ENCODE measurements at places on chromosomes 12 and 14. TPM values are rescaled to one million over a fixed set of nuclear protein-coding genes. Genes with fewer than 3 reads are reported as not detected.

The PTPN21 gene
- total RNA-seq: 14.5 TPM

The ASB8 gene
- total RNA-seq: 21.2 TPM

The PZP gene
- total RNA-seq: not detected

The ABCB9 gene
- total RNA-seq: 13.7 TPM

The FANCM gene
- 2.2 TPM for total RNA-seq

The ADAM20 gene
- total RNA-seq: 1.4 TPM

The GNG2 gene
- total RNA-seq: 33.1 TPM

The FSCB gene
- total RNA-seq: 0.22 TPM

The PAX9 gene
- not detected for total RNA-seq

The CAPZA3 gene
- not detected for total RNA-seq

The DACT1 gene
- 56.0 TPM for total RNA-seq

The PMEL gene
- 0.88 TPM for total RNA-seq

The IFNG gene
- total RNA-seq: not detected

The RNASE2 gene
- total RNA-seq: not detected

The NGDN gene
- 56.2 TPM for total RNA-seq

The SMOC1 gene
- total RNA-seq: not detected

The MSI1 gene
- not detected for total RNA-seq

The ST8SIA1 gene
- under 0.01 TPM for total RNA-seq

The KRT74 gene
- total RNA-seq: not detected

The PRIMA1 gene
- total RNA-seq: not detected

The HOTAIR gene
- total RNA-seq: not detected

The ATF7IP gene
- 61.3 TPM for total RNA-seq

The SYT1 gene
- 5.2 TPM for total RNA-seq

The MGP gene
- 1.0 TPM for total RNA-seq

The TMEM119 gene
- 104 TPM for total RNA-seq

The KRT81 gene
- 0.14 TPM for total RNA-seq

The KRT6C gene
- total RNA-seq: not detected

The TAS2R7 gene
- not detected for total RNA-seq

The BTG1 gene
- total RNA-seq: 18.2 TPM

The MYL2 gene
- total RNA-seq: not detected

The ZBTB1 gene
- 50.4 TPM for total RNA-seq

The PTPN6 gene
- 0.22 TPM for total RNA-seq

The PPP1R3E gene
- total RNA-seq: 5.0 TPM

The AACS gene
- 46.5 TPM for total RNA-seq

The TEAD4 gene
- total RNA-seq: 19.9 TPM

The TAS2R46 gene
- total RNA-seq: 3.5 TPM

The GPR84 gene
- total RNA-seq: not detected

The KERA gene
- not detected for total RNA-seq

The CLEC6A gene
- not detected for total RNA-seq

The EML5 gene
- under 0.01 TPM for total RNA-seq

The SNAPC1 gene
- total RNA-seq: 10.6 TPM

The ATXN2 gene
- total RNA-seq: 49.2 TPM

The ARG2 gene
- total RNA-seq: 9.2 TPM

The ASCL1 gene
- total RNA-seq: not detected

The NKX2-8 gene
- not detected for total RNA-seq

The SYNE2 gene
- 13.5 TPM for total RNA-seq

The BTBD7 gene
- 28.4 TPM for total RNA-seq

The DEGS2 gene
- not detected for total RNA-seq

The MYO1H gene
- not detected for total RNA-seq

The WDR89 gene
- total RNA-seq: 7.0 TPM

The MTRFR gene
- total RNA-seq: 7.9 TPM

The RILPL1 gene
- 14.4 TPM for total RNA-seq

The HIP1R gene
- 9.6 TPM for total RNA-seq

The RNF212B gene
- total RNA-seq: not detected

The RPL10L gene
- total RNA-seq: not detected

The GPD1 gene
- not detected for total RNA-seq
